Activated CD4-positive, alpha-beta memory T cell treated with anti-CD3 and anti-CD28 coated beads for 36 hours (primary cell): ENCODE measurements at places on chromosomes 11 and 22. TPM values are rescaled to one million over a fixed set of nuclear protein-coding genes. Genes with fewer than 3 reads are reported as not detected.

DNA sequence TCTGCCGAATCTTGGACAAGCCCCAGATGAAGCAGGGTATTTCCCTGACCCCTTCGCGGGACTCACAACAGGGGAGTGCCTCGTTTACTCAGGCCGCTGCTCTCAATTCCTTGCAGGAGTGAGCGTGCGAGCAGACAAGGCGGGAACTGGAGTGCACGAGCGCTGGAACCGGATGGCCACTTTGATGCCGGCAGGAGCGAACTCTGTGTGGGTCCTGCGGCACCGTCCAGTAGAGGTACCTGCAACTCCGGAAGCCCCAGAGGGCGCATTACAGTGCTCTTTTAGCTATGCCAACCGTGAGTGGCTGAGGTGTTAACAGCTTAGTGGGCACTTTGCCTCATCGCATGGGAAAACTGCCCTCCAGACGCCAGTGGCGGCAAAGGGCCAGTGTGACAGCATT is 182.3 kb upstream of the ANO3 start:
- H3K36me3 ChIP-seq = no peaks in the 10 kb centered on the region
- DNase-seq = no peak
- no peak overlapping the region for H3K4me3 ChIP-seq
- no peaks in the 10 kb centered on the region for H3K27me3 ChIP-seq
- no peak overlapping the region for H3K27ac ChIP-seq
- H3K4me1 ChIP-seq = no peaks in the 10 kb centered on the region

- DNase-seq = no peak
- no peaks in the 10 kb centered on the region for H3K4me1 ChIP-seq
- no peak overlapping the region for H3K27ac ChIP-seq
Measured at GRCh38 chr11:33635161-33635560, 65.5 kb downstream of the C11orf91 start.

DNA sequence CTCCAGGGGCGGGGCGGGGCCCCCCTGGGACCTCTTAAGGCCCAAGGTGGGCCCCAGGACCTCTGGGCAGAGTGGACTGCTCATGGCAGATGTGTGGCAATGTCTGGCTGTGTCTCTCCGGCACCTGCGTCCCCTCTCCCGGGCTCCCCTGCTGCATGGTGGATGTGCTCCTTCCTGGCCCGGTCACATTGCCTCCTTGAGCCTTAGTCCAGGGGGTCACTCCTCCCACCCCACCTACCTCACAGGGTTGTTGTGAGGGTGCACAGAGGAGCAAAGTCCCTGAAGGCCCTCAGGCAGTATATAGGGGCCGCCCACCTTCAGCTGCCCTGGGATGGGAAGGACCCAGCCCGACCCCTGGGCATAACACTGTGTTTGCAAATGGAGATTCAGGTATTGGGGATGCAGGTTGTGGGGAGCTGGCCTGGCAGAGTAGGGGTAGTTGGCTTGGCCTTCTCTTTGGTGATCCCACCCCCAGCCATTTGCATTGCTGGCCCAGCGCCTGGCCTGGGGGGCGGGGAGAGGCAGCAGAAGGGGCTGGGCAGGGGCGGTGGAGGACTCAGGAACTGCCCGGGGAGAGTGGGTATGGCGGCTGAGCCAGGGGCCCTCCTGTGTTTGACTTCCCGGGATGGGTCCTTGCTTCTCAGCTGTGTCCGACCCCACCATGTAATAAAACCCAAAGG is 11.3 kb downstream of the KCTD17 start:
- DNase-seq = no peak
- H3K36me3 ChIP-seq = peaks cover 20% of the 10 kb centered on the region
- H3K27ac ChIP-seq = no peak overlapping the region
- H3K4me3 ChIP-seq = no peak overlapping the region

GRCh38 chr11:97717922-97718321 is 1302.8 kb upstream of the CNTN5 start:
- H3K27ac ChIP-seq = no peak overlapping the region
- H3K27me3 ChIP-seq = no peaks in the 10 kb centered on the region
- no peaks in the 10 kb centered on the region for H3K4me1 ChIP-seq
- no peak for DNase-seq

The CBX6 gene
- total RNA-seq = 117 TPM

DNA sequence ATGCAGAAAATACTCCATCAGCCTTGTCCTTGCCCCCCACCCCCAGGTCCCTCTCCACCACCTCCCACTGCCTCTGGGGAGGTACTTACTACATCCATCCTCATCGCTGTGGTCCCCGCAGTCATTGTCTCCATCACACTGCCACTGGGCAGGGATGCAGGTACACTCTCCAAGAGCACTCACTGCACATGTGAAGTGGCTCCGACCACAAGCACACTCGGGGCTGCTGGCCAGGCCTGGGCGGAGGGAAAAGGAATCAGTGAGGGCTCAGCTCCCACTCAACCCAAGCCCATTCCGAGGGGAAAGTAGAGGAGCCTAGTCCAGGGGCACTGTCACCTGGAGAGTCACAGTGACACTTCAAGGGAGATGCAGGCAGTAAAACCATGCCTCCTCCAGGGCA is 15.7 kb downstream of the LRP4 start:
- DNase-seq = no peak
- no peak overlapping the region for H3K4me3 ChIP-seq
- H3K27ac ChIP-seq = no peak overlapping the region
- no peaks in the 10 kb centered on the region for H3K36me3 ChIP-seq
- no peaks in the 10 kb centered on the region for H3K27me3 ChIP-seq

DNA sequence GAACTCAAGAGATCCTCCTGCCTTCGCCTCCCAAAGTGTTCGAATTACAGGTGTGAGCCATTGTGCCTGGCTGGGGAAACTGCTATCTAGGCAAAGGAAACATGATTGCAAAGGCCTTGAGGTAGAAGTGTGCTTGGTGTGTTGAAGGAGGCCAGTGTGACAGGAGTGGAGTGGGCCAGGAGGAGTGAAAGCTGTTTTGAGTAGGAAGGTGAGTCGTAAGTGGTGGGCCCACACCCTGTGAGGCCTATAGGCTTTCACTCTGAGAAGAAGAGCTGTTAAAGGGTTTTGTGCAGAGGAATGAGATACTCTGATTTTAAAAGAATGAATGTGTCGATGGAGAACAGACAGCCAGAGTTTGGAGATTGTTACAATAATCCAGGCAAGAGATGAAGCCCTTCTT is 43.4 kb downstream of the WEE1 start:
- H3K36me3 ChIP-seq = no peaks in the 10 kb centered on the region
- peaks cover 30% of the 10 kb centered on the region for H3K4me1 ChIP-seq
- no peak overlapping the region for H3K4me3 ChIP-seq
- peak; percentile 52 for DNase-seq

The KIRREL3 gene
- total RNA-seq = not detected

- H3K27ac ChIP-seq = no peak overlapping the region
- no peaks in the 10 kb centered on the region for H3K27me3 ChIP-seq
- H3K4me1 ChIP-seq = no peaks in the 10 kb centered on the region
Measured at GRCh38 chr22:38033522-38034277, 23.5 kb upstream of the PICK1 start.

DNA sequence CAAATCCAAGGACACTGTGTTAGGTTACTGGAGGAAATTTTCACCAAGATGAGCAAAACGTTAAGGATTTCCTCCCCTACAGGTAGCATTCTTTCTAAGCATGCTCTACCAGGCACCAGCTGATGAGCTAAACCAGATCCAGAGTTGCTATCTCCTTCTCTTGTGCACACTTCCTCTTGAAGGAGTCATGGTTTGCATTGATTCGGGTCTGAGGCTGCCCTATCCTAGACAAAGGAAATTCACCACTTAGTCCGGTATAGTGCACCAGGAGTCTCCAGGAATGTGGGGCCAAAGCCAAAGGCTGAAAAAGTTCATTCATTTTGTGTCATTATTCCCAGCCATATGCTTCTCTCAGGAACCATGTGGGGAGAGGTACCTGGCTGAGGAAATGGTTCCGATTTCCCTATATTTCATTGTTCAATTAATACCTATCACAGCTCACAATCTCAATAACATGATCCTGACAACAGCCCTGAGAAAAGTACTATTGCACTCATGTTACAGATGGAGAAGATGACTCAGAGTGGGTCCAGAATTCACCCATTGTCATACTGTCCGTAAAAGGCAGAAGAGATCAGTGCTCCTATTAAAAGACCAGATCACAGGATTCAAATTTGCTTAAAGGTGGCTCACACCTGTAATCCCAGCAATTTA is 39.1 kb downstream of the SLC35F2 start:
- DNase-seq = no peak
- no peak overlapping the region for H3K27ac ChIP-seq
- no peak overlapping the region for H3K4me3 ChIP-seq
- peaks cover 2% of the 10 kb centered on the region for H3K36me3 ChIP-seq

- H3K27ac ChIP-seq = no peak overlapping the region
- peaks cover 44% of the 10 kb centered on the region for H3K36me3 ChIP-seq
- H3K4me3 ChIP-seq = no peak overlapping the region
- DNase-seq = peak; percentile 20
- no peaks in the 10 kb centered on the region for H3K4me1 ChIP-seq
Measured at GRCh38 chr22:29343313-29343805, 27.9 kb upstream of the RASL10A start.

DNA sequence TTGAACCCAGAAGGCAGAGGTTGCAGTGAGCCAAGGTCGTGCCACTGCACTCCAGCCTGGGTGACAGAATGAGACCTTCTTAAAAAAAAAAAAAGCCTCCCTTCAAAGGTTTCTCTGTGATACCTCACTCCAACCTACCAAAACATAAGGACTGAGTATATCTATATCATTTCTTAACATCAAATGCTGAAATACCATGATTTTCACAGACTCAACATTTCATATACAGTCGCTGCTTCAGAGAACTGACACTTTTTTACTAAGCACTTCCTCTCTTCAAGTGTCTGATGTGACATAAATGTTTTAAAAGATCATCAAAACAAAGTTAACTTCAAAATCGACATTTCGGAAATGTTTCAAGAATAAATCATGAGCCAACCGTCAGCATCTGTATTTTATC is 12.0 kb downstream of the PRR14L start:
- H3K4me1 ChIP-seq = peaks cover 53% of the 10 kb centered on the region
- peaks cover 20% of the 10 kb centered on the region for H3K36me3 ChIP-seq
- H3K27ac ChIP-seq = peak overlapping the region; percentile 20
- no peak for DNase-seq
- H3K27me3 ChIP-seq = no peaks in the 10 kb centered on the region

GRCh38 chr22:47918276-47918921 is 1155.9 kb downstream of the TBC1D22A start:
- H3K36me3 ChIP-seq = no peaks in the 10 kb centered on the region
- no peak overlapping the region for H3K4me3 ChIP-seq
- DNase-seq = peak; percentile 51
- H3K27me3 ChIP-seq = no peaks in the 10 kb centered on the region
- H3K4me1 ChIP-seq = peaks cover 7% of the 10 kb centered on the region

- H3K27me3 ChIP-seq = peaks cover 5% of the 10 kb centered on the region
- no peak overlapping the region for H3K27ac ChIP-seq
- peaks cover 63% of the 10 kb centered on the region for H3K36me3 ChIP-seq
- peaks cover 83% of the 10 kb centered on the region for H3K4me1 ChIP-seq
Measured at GRCh38 chr22:21764038-21764804, 28.6 kb upstream of the YPEL1 start.
